ENCODE measurements at places on chromosomes 2 and 18.

GRCh38 chr18:73286584-73286983 lies 418.8 kb upstream of the NETO1 start:
- no peak for DNase-seq

GRCh38 chr2:12685145-12685544 lies 31.6 kb upstream of the TRIB2 start:
- no peak for DNase-seq

- DNase-seq = no peak
Measured at GRCh38 chr2:28976584-28976983, 4.5 kb upstream of the TOGARAM2 start.

GRCh38 chr2:205766779-205767359 lies 84.6 kb downstream of the NRP2 start:
- peak; percentile 35 for DNase-seq

GRCh38 chr2:234444893-234445292 lies 52.0 kb downstream of the ARL4C start:
- DNase-seq = peak; percentile 41

GRCh38 chr2:39483534-39483933 lies 46.4 kb upstream of the MAP4K3 start:
- no peak for DNase-seq

DNA sequence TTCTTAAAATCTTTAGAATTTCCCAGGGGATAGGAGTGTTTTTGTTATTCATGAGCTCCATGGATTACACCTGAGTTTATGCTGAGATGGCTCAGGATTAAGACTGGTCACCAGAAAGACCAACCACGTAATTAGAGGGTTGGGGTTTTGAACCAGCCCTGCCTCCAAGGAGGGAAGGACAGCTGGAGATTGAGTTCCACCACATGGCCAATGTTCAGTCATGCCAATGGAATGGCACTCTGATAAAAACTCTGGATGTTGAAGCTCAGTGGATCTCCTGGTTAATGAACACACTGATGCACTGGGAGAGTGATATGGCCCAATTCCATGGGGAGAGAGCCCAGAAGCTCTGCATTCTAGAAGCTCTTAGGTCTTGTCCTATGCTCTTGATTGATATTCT lies 38.7 kb upstream of the PTPN4 start:
- DNase-seq = no peak

GRCh38 chr2:220981926-220982325 lies 590.2 kb downstream of the EPHA4 start:
- DNase-seq = no peak

DNA sequence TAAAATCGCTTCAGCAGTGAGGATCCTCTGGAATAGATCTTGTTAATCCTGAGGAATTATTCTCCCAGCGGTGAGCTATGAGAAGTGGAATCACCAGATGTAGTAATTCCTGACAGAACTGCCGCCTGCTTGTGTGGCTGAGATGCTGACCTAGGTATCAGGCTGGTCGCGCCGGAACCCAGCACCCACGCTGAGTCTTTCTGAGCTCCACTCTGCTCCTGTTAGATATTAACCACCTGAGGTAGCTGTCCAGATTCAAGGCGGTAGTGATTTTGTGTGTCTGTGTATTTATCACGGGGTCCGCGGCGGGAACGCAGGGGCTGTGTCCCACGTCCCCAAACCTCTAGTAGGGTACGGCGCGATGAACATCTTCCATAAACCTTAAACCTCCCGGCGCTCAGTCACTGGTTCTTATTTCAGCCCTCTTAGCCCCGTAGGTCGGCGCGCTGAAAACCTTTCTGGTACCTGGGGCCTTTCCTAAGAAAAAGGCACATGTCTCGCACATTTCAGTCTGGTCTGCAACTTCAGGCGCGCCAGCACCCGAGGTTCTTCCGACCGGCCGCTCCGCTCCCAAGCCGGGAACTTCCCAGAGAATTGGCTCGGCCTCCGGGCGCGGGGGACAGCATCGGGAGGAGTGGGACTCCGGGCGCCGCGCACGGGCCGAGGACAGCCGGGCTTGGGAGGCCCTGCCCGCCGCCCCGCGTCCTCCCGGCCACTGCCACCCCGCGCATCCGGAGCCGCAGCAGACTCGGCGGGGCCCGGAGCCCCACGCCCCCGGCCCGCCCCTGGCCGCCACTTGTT lies 542 bp upstream of the CNNM3 start:
- DNase-seq = no peak

DNA sequence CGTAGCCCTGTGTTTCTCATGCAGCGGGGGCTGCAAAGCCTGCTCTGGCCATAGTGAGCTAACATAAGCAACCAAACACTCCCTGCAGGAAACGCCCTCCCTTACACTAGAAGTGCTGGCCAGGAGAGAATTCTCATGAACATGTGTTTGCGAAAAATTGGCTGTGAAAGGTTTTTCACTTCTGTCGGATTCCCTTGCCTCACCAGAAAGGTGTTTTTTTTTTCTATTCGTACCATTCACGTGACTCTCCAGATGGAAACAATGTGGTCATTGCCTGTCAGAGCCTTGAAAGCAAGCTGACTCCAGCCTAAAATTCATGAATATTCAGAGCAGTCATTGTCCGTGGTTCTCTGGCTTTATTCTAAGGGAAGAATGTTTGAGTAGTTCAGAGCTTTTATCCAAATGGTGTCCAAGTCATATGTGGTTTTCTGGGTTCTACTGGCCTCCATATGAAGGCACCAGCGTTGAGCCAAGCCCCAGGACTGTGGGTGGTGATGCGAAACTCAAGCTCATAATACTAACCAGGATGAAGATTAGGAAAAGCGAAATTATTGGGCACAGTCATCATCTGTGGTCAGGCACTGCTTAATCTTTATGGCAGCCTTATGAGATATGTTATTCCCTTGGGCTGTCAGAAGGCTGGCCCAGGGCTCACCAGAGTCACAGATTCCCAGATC lies 236.4 kb downstream of the ALPK2 start:
- DNase-seq = no peak

DNA sequence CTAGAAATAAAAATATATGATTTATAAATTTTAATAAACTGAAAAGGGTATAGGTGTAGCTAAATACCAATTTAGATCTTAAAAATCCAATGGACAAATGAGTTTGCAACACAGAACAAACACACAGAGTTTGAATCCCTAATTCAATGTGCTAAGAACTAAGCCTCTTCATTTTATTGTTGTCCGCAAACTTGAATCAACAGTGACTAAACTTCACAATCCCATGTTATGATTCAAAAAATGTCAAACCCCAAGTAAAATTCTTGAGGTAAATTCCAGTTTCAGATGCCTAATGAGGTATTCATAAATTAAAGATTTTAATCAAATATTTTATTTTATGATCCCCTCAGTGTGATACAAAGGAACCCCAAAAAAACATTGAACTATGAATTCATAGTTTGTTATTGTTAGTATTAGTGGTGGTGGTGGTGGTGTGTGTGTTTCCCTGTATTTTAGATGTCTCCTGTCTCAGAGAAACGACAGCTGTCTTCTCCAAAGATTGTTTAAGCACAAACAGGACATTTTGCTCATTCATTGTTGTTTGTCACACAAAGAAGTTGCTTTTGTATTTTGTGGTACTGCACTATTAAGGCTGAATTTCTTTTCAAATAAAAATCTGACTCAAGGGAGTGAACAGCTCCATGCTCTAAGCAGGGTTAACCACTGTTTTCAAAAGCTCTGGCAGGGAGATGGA lies 259.8 kb downstream of the OSR1 start:
- no peak for DNase-seq

- no peak for DNase-seq
Measured at GRCh38 chr2:130834091-130834930, 2.4 kb upstream of the ARHGEF4 start.

- DNase-seq = no peak
Measured at GRCh38 chr2:98801921-98802321, 71.0 kb upstream of the MGAT4A start.

GRCh38 chr18:79585395-79586370 lies 93.9 kb upstream of the CTDP1 start:
- DNase-seq = no peak

- no peak for DNase-seq
Measured at GRCh38 chr18:80201739-80202138, 45.6 kb downstream of the PARD6G start.

DNA sequence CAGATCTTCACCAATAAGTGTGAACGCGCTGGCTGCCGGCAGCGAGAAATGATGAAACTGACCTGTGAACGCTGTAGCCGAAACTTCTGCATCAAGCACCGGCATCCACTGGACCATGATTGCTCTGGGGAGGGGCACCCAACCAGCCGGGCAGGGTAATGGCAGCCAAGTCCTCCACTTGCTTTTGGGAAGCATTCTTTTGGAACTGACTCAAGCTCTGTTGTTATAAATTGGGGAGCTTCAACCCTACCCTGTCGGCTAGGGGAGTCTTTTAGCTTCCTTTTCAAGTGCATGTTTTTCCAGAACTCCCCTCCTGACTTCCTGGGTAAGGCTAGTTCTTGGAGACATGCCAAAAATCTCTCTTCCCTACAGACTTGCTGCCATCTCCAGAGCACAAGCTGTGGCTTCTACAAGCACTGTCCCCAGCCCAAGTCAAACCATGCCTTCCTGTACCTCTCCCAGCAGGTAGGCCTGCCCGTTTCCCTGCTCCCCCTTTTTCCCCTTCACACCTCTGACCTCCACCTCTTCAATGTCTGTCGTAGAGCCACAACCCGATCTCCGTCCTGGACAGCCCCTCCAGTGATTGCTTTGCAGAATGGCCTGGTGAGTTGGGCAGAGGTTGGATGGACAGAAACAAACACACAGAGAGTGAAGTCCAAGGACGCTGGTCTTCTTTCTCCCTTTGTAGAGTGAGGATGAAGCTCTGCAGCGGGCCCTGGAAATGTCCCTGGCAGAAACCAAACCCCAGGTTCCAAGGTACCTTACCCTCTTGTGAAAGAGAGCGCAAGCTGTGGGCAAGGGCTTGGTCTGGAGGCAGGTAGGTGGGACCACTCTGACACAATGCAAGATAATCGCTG lies 1.5 kb downstream of the ZFAND2B start:
- no peak for DNase-seq

DNA sequence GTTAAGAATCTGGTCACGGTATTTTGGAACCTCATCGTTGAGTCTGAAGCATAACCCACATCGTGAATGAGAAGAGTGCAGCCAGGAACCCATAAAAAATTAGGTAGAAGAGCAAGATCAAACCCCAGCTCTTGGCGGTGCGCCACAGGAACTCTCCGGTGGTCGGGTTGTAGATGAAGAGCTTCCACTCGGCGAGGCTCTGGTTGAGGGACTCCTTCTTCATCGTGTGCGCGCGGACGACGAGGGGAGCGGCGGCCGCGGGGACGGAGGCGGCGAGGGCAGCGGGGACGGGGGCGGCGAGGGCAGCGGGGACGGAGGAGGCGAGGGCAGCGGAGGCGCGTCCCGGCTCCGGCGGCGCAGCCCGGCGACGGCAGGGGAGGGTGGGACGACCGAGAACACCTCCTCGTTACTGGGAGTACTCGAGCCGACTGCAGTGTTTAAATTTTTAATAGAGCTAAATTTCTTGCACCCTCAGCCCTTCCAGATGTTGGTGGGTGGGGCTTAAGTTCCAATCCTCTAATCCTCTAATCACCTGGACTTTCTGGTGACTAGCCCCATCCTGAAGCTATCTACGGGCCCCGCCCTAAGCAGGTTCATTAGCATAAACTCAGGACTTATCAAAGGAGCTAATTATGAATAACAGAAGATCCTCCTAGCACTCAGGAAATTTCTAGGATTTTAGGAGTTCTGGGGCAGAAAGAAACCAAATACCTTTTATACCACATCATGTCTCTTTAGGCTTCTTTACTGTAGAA lies 20.4 kb upstream of the PAPOLG start:
- DNase-seq = no peak

DNA sequence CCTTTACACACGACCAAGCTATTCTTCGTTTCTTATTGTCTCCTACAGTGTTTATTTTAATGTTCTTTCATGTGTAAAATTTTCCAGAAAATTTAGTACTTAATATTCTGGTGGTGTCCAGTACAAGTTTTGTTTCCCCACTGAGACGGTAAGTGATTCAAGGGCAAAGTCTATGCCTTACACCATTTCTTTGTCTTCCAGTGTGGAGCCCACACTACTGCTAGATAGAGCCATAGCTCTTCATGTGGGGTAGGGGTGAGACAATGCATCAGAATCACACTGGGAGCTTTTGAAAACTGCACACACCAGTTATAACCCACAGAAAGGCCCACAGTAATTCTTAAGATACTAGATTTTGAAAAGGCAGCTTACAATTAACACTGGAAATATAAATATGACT lies 125.6 kb downstream of the TDRD15 start:
- DNase-seq = no peak

- no peak for DNase-seq
Measured at GRCh38 chr2:2931318-2932075, 446.1 kb downstream of the EIPR1 start.

DNA sequence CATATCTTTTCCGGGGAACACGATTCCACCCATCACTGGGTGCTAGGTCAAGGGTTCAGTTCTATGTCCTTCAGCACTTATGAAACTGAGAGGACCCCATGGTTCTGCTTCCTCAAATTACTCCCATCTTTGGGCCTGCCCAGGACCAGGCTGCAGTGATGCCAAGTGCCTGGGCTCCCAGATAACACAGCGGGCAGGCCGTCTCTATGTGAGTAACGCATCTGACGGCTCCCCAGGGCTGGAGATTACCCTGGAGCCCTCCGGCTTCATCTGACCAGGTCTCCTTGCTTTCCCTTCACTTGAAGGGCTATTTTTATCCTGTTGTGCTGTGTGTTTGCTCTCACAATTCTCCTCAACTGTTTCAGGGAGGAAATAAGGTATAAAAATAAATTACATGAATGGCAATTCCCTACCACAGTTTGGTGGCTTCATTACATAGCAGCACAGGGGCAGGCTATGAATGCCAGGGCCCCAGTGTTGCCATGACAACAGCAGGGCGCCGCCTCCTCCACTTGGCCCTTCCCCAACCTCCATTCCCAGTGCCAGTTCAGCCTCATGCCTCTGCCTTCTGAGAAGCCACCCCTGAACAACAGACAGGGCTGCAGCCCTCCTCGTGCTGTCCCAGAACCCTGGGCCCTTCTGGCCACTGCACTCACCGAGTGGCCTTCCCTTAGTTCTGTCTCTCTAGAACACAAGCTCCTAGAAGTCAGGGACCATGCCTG lies 25.4 kb upstream of the TMEM131 start:
- no peak for DNase-seq

GRCh38 chr2:16079637-16080036 lies 139.3 kb downstream of the MYCN start:
- no peak for DNase-seq

GRCh38 chr2:119352357-119352756 lies 14.3 kb downstream of the C2orf76 start:
- DNase-seq = no peak

DNA sequence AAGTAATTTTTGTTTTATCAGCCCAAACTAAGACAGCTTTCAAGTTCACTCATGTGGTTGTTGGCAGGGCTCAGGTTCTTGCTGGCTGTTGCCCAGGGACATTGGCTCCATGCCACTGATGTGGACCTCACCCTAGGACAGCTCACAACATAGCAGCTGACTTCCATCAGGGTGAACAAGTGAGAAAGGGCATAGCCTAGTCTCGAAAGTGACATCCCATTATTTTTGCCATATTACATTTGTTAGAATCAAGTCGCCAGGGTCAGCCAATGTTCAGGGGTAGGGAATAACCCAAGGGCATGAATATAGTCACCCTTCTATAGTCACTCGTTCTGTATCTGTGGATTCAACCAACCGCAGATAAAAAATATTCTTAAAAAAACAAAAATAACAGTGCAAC lies 10.7 kb upstream of the CWC22 start:
- DNase-seq = no peak

GRCh38 chr2:8198766-8199382 lies 483.0 kb upstream of the ID2 start:
- no peak for DNase-seq

GRCh38 chr2:160201849-160202539 lies 1.9 kb upstream of the ITGB6 start:
- DNase-seq = no peak
